Immature natural killer cell (primary cell): ENCODE measurements at places on chromosomes 16 and 17. TPM values are rescaled to one million over a fixed set of nuclear protein-coding genes. Genes with fewer than 3 reads are reported as not detected.

The SPEM1 gene
- polyA plus RNA-seq = not detected

The TEX19 gene
- not detected for polyA plus RNA-seq

The CTRB1 gene
- not detected for polyA plus RNA-seq

- no peak for DNase-seq
These were observed 1.3 kb upstream of the KRTAP2-1 start for GRCh38 chr17:41048441-41048840.

DNA sequence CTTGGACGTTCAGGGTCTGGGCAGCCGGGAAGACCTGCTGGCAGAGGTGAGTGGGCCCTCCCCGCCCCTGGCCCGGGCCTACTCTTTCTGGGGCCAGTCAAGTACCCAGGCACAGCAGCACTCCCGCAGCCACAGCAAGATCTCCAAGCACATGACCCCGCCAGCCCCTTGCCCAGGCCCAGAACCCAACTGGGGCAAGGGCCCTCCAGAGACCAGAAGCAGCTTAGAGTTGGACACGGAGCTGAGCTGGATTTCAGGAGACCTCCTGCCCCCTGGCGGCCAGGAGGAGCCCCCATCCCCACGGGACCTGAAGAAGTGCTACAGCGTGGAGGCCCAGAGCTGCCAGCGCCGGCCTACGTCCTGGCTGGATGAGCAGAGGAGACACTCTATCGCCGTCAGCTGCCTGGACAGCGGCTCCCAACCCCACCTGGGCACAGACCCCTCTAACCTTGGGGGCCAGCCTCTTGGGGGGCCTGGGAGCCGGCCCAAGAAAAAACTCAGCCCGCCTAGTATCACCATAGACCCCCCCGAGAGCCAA, 8.6 kb upstream of the ABCC3 start:
- DNase-seq = peak; percentile 56

DNA sequence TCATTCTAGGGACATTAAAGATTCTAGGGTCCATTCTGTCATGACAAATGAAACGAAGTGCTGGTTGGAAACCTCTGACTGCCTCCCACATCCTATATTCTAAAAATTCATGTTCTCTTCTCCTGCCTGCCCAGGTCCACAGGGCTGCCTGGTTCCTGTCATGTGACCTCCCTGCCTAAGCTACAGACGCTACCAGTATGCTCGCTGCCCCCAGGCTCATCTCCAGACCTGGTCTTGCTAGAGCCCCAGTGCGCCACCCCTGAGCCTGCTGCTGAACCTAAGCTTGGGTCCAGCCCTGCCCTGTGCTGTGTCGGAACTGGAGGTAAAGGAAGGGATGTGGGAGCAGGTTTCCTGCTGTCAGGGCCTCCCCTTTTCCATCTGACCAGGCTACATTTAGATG, 231.6 kb upstream of the CDH5 start:
- no peak for DNase-seq

GRCh38 chr17:72386619-72387237, 265.9 kb downstream of the SOX9 start:
- DNase-seq = no peak

DNA sequence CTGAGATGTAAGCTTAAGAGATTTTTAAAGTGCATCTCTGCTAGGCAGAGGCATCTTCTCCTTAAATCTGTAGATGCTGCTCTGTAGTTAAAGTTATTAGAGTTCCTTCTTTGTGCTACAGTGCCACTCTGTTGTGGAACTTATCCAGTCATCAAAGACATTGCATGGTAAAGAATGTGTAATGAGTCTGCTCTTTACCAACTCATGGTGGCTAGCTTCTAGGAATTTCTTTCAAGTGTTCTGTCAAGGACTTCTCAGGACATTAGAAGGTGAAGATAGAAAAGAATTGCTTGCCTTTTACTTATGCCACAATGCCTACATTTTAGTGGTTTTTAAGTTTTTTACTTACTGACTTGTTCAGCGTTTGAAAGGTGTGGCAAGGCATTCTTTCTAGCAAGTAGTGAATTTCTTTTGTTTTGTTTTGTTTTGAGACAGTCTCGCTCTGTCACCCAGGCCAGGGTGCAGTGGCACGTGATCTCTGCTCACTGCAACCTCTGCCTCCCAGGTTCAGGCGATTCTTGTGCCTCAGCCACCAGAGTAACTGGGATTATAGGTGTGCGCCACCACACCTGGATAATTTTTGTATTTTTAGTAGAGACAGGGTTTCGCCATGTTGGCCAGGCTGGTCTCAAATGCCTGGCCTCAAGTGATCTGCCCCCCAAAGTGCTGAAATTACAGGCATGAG, 20.3 kb upstream of the ARL2BP start:
- DNase-seq = no peak

GRCh38 chr17:55426851-55427586, 5.4 kb upstream of the MMD start:
- DNase-seq = no peak

DNA sequence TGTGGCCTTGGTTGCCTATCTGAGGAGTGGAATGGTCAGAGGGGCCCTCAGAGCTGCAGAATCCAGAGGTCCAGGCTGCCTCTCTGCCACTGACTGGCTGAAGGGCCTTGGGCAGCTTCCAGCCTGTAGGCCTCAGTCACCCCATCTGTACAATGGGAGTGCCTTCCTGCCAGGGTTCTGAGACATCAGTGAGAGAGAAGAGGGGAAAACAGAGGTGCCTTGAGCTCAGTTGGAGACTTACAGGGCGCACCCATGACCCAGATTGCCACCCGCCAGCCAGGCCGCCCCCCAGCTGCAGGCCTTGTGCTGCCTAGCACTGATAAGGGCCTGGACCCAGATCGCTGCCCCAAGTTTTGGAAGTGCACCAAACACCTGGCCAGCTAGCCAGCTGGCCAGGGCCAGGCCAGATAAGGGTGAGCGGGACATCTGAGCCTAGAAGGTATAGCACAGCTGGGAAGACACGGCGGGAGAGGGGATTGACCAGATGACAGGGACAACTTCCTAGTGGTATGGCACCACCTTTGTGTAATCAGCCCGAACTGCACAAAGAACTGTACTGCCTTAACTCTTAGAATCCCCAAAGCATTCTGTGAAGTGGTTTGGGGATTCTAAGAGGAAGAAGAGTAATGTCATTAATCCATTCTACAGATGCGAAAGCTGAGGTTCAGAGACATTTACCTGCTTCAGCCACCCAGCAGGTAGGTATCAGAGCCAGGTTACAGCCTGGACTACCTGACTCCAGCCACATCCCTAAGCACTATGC, 1.4 kb downstream of the SLC4A1 start:
- no peak for DNase-seq

GRCh38 chr16:78679546-78679945, 580.1 kb downstream of the WWOX start:
- no peak for DNase-seq

- no peak for DNase-seq
These were observed 841 bp upstream of the GPT2 start for GRCh38 chr16:46883353-46883689.
